ENCODE measurements at places on chromosomes 7 and 10. TPM values are rescaled to one million over a fixed set of nuclear protein-coding genes. Genes with fewer than 3 reads are reported as not detected.

HECW1 gene
- 1.4 TPM for total RNA-seq

CREB5 gene
- total RNA-seq = 0.46 TPM

ATG9B gene
- 0.18 TPM for total RNA-seq

ASAH2B gene
- total RNA-seq = 3.5 TPM

GRCh38 chr10:4351723-4352413 is 474.1 kb upstream of the AKR1E2 start:
- DNase-seq = no peak

- peak; percentile 5 for DNase-seq
Measured at GRCh38 chr7:132655131-132655727, 79.0 kb upstream of the PLXNA4 start.

CHST3 gene
- total RNA-seq = 16.5 TPM
